ENCODE measurements at places on chromosomes 1 and 21. TPM values are rescaled to one million over a fixed set of nuclear protein-coding genes. Genes with fewer than 3 reads are reported as not detected.

NPPA gene
- total RNA-seq: not detected

ZP4 gene
- not detected for total RNA-seq

TSPAN2 gene
- 1.7 TPM for total RNA-seq

NTNG1 gene
- 19.0 TPM for total RNA-seq

CNKSR1 gene
- 0.22 TPM for total RNA-seq

MMEL1 gene
- 0.22 TPM for total RNA-seq

GPR37L1 gene
- not detected for total RNA-seq

MCOLN2 gene
- total RNA-seq: 2.7 TPM

CDK11B gene
- 12.3 TPM for total RNA-seq

PCBP3 gene
- total RNA-seq: 4.2 TPM

TBX15 gene
- not detected for total RNA-seq

C1orf185 gene
- total RNA-seq: not detected

ESPN gene
- total RNA-seq: 0.62 TPM

BACE2 gene
- 25.2 TPM for total RNA-seq

SPRR4 gene
- not detected for total RNA-seq

MARCKSL1 gene
- 18.9 TPM for total RNA-seq

HSPA6 gene
- total RNA-seq: 4.6 TPM

LRRC71 gene
- not detected for total RNA-seq

NUAK2 gene
- 2.2 TPM for total RNA-seq

FLG gene
- total RNA-seq: not detected

SPRR2A gene
- total RNA-seq: not detected

SLC45A3 gene
- total RNA-seq: 2.0 TPM

SLC25A34 gene
- 0.62 TPM for total RNA-seq

F13B gene
- total RNA-seq: not detected

HRNR gene
- total RNA-seq: not detected

CYP4A11 gene
- not detected for total RNA-seq

NUP133 gene
- total RNA-seq: 42.2 TPM

Data from uterine smooth muscle cell (primary cell).